ENCODE measurements at places on chromosomes 2 and 18.

- no peak for DNase-seq
Observed at GRCh38 chr18:58953627-58954026, 89.0 kb downstream of the ZNF532 start.

DNA sequence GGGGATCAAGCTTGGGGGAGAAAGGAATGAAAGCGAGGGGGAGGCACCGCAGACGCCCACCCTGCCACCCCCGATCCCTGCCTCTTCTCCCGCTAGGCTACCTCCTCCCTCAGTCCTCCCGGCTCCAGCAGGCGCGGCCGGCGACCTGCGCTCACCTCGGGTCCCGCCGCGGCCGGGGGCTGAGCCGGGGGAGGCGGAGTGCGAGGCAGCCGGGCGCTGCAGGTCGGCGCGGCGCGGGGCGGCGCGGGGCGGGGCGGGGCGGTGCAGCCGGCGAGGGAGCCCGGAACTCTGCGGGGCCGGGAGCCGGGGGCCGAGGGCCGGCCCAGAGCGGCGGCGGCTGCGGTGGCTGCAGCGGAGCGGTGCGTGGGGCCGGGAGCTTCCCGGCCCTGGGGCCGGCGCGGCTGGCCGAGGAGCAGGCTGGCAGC is 477 bp downstream of the ACVR1 start:
- no peak for DNase-seq

DNA sequence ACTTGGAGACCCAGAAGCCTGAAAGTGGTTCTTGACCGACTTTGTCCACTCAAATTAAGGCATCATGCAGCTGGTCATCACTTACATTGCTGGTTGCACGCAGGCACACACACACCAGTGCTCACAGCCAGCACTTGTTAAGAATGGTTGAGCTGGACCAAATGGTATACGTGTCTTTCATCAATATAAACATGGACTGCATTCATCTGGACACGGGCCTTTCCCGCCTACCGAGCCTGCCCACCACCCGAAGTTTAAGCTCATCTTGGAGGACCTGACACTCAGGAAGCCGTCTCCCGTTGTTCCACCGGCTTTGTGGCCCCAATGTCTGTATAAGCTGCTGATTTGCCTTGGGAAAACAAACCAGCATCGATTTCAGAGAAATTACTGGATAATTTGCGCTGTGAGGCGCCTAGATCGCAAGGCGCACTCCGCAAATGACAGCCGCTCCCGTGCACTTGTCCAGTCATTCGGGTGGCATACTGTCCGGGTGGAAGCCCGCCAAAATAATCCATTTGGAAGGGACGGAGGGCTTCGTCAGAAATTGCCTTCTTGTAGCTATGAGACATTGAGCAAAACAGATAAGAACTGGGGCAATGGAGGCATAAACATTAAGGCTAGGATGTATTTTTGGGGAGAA is 40.1 kb upstream of the AKAIN1 start:
- no peak for DNase-seq

GRCh38 chr2:54598347-54599325 is 124.8 kb upstream of the EML6 start:
- DNase-seq, result no peak

Measured in stimulated activated CD4-positive, alpha-beta T cell treated with anti-CD3 and anti-CD28 coated beads, Interleukin-1b, Interleukin-23, amount 100 ng/mL, for 1 hour (primary cell).